ENCODE measurements at places on chromosomes 6 and 20.

GRCh38 chr20:35005463-35005961 is 49.8 kb downstream of the MYH7B start:
- no peak for DNase-seq

- DNase-seq: peak; percentile 12
Measured at GRCh38 chr6:119348096-119348747, 1.3 kb downstream of the MAN1A1 start.

DNA sequence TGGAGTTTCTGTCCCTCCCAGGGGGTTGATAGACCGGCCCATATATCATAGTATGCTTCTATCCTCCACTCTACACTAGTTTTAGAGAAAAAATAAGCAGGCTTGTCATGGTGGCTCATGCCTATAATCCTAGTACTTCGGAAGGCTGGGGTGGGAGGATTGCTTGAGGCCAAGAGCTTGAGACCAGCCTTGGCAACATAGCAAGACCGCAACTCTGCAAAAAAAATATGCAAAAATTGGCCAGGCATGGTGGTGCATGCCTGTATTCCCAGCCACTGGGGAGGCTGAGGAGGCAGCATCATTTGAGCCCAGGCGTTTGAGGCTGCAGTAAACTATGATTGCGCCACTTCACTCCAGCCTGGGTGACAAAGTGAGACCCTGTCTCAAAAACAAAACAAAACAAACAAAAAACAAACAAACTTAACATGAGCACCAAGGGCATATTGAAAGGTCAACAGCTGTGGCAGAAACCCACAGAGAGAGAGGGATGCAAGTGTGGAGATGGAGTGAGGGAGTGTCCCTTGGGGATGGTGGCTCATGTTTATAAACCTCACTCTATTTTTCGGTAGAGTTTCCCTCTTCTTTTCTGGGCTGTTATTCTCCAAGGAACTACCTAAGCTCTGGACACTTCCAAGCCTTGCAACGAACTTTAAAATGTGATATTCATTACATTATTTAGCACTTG is 24.1 kb downstream of the SLC24A3 start:
- DNase-seq: no peak

- no peak for DNase-seq
Measured at GRCh38 chr20:22180244-22180643, 404.1 kb downstream of the FOXA2 start.

GRCh38 chr6:1256435-1257008 is 55.4 kb upstream of the FOXQ1 start:
- no peak for DNase-seq

DNA sequence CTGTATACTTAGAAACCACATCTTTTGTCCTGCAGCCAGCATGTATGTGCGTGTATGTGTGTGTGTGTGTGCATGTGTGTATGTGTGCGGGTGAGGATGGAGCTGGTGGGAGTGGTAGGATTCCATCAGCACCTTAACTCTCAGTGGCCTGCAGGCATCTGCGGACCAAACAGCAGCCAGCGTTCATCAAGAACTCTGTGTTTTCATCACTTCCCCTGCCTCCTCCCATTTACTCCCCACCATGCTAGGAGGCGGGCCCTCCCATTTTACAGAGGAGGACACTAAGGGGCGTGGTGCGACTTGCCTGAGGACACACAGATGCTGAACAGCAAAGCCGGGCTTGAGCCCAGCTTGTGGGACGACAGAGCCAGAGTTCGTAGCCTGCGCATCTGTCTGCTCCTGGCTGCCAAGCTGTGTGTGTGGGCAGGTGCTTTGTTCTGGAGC is 8.9 kb downstream of the VSTM2L start:
- DNase-seq: no peak

GRCh38 chr20:41155261-41155660 is 17.9 kb downstream of the PLCG1 start:
- DNase-seq: no peak

GRCh38 chr20:36439040-36439730 is 102.1 kb upstream of the MYL9 start:
- peak; percentile 44 for DNase-seq

- no peak for DNase-seq
Measured at GRCh38 chr6:139287868-139288267, 3.9 kb downstream of the TXLNB start.

DNA sequence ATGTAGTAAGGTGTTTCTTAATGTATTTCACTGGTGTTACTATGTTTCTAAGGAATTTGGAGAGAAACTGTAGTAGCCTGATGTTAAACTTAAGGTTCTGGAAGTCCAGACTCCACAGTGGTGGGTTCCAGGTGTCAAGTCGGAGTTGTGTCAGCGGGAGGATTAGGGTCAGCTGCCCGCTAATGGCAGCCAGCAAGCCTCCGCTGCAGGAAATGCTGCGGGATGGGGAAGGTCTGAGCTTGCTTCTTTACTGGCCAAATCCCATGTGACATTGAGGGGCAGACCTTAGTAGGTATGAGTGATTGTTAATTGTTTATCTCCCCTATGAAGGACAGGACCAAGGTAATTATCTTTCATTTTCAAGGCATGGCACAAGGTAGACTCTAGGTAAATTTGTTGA is 3.7 kb upstream of the ARID1B start:
- no peak for DNase-seq

- no peak for DNase-seq
Measured at GRCh38 chr6:89416796-89417195, 4.7 kb upstream of the RRAGD start.

- DNase-seq: no peak
Measured at GRCh38 chr6:23981923-23982322, 144.1 kb upstream of the NRSN1 start.

- no peak for DNase-seq
Measured at GRCh38 chr6:122042960-122043735, 356.3 kb upstream of the HSF2 start.

- no peak for DNase-seq
Measured at GRCh38 chr20:4512891-4513550, 208.7 kb upstream of the PRND start.

DNA sequence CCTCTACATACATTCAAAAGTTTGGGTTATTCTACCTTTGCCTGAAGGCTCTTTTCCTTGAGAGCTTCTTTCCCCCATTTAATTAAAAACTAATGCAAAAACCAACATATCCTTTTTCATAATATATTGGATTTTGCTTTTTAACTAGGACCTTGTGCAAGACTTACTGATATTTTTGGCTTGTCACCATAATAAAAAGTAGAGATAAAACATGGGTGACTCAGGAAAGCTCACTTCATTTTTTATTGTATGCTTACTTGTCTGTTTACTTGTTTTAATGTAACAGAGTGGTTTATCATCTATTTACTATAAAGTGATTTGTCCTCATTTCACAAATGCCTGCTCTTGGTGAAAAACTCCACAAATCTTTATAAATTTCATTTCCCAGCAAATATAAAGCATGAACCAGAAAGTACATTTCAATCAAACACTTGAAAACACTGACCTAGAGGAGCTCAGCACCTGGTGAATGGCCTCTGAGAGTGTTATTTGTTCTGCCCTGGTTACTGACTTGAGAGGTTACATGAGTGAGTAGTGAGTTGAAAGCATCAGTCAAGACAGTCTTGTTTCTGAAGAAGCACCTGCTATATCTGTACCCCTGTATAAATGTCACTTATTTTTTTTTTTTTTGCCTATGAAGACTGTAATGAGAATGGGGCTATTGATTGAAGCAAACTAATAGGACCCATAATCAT is 20.8 kb downstream of the ADGRG6 start:
- DNase-seq: no peak

GRCh38 chr6:16524380-16524707 is 236.9 kb downstream of the ATXN1 start:
- no peak for DNase-seq

DNA sequence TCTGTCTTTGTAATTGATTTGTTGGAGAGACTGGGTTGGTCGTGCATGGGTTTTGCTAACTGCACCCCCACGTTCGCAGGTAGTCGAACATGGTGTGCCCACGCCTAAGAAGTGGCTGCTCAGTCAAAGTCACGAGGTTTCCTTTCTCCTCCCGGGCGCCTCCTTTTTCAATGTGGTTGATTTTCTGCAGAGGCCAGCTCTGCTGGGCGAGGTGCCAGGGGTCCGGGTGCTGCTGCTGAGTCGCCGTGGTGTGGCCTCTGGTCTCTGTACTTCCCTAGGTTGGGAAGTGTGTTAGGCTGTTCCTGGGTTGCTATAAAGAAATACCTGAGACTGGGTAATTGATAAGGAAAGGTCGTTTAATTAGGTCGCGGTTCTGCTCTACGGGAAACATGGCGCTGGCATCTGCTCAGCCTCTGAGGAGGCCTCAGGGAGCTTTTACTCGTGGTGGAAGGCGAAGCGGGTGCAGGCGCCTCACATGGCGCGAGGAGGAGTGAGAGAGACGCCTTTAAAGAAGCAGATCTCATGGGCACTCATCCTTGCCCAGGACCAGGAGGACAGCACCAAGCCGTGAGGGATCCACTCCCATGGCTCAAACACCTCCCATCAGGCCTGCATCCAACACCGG is 14.1 kb downstream of the OSBPL2 start:
- DNase-seq: no peak

DNA sequence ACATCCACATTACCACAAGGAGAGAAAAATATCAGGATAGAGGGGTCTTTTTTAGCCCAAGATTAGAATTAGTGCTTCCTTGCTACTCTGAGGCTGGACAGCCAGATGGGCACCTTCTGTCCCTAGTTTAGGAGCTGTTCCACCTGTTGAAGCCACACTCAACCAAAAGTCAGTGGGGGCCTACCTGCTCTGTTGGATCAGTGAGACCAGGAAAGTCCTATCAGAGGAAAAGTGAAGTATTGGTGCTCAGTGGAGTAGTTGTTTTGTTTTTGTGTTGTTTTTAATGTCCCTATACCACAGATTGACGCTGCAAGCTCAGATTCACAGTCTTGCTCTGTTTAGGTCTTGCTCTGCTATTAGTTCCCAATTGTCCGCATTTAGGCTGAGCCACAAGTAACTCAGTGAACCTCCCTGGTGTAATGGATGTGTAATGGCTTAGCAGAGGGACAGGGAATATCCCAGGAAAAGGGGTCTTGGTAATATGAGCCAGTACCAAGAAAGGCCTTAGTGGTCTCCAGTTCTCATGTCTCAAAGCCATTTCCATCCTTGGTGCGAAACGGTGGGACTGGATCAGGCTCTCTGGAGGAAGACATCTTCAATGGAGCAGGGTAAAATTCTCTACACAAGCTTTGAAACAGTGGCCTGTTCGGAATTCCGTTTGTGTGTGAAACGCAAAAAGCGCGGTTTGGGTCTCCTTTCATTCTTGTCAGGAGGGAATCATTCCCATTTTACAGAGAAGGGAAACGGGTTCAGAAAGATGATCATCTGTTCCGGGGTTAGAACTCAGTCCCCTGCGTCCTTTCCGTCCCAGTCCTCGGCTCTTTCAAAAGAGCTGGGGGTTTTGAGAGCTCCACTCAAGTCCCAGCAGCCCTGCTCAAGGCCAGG is 631 bp upstream of the PABPC1L start:
- DNase-seq: no peak

GRCh38 chr6:140036196-140036595 is 661.7 kb upstream of the CITED2 start:
- no peak for DNase-seq

DNA sequence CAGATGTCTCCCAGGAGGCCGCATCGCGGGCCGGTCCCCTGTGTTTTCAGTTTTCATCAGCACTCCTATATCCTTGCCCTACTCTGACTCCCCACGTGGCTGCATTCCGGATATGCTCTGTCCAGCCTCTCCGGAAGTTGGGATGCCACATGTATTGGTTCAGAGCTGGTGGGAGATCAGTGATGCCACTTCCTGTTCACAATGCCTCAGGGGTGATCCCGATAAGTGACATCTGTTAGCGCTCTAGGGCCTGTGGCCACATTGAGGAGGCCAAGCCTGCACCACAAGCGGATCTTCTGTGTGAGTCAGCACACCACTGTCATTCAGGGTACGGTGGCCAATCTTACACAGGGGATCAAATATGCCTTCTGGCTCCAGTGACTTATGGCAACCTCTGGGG is 57.8 kb downstream of the PPP1R3G start:
- DNase-seq: no peak

- DNase-seq: no peak
Measured at GRCh38 chr6:169184419-169184818, 69.2 kb downstream of the THBS2 start.

DNA sequence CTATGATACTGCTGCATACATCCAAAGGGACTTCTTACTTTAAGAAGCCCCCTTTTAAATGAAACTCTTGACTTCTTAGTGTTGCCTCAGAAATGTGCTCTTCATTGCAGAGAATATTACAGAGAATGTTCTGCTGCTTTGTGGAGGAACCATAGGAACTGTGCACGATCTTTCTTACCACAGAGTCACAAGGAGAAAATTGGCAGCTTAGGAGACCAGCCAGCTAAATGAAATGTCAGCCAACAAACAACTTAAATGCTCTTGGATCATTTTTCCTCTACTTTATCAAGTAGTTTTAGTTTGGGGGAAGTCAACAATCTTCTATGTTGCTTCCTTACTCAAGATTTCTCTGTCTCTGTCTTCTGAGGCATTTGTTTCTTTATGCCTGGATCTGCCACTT is 125.9 kb upstream of the MLIP start:
- no peak for DNase-seq

- DNase-seq: no peak
Measured at GRCh38 chr6:138555421-138555988, 56.2 kb upstream of the NHSL1 start.

DNA sequence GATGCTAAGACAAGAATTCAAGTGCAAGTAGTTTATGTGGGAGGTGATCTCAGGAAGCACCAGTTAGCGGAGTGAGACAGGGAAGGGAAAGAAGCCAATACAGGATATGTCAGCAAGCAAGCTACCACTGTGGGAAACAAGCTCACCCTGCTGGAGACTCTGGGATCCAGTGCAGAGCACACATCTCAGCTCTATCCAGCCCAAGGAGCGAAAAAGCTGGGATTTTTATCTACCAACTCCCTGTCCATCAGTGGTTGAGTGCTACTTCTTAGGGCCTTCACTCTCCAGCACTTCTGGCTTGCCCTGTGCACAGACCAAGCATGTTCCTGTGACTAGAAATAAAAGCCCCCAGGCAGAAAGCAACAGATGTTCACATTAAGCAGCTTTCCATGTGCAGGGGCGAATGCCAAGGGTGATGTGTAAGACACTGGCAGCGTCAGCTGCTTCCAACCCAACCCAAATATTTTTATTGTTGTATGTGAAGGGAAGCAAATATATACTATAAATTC is 10.8 kb upstream of the RNF24 start:
- DNase-seq: no peak

DNA sequence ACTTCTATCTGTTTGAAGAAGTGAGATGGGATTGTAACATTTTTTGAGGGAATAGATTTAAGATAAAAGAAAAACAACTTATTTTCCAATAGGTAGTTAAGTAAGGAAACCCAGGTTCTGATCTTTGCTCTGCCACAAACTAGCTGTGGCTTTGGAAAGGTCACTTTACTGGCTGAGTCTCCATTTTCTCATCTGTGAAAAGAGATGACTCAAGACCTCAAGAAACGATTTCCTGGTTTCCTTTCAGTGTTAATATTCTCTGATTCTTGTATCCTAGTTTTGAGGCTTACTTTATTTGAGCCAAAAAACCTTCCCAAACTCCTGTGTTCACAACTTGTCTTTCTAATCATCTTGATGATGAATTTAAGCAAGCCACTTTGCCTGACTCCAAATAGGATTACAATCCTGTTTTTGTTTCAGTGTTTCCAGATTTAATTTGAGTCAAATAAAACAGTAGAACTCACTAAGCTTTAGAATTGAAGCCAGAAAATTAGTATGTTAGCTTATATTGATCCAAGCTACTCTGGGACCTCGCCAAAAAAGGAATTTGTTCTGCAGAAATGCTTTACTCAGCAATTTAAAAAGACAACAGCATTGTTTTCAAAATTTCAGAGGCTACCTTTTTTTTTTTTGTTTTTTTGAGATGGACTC is 51.1 kb downstream of the ENPP1 start:
- no peak for DNase-seq

- DNase-seq: no peak
Measured at GRCh38 chr20:17725094-17725835, 25.5 kb downstream of the BANF2 start.

GRCh38 chr6:2743280-2744208 is 7.2 kb downstream of the MYLK4 start:
- DNase-seq: no peak
